Right ventricle myocardium superior (tissue), 1 donor: ENCODE measurements at places on chromosomes 13 and 19.

GRCh38 chr13:28355822-28356371 is 139.0 kb downstream of the FLT1 start:
- DNase-seq: no peak

- no peak for DNase-seq
Measured at GRCh38 chr13:109427148-109427547, 359.2 kb downstream of the IRS2 start.

- DNase-seq: no peak
Measured at GRCh38 chr13:49833402-49833801, 40.9 kb upstream of the KPNA3 start.

- DNase-seq: peak; percentile 94
Measured at GRCh38 chr19:35757231-35757748, 461 bp upstream of the HSPB6 start.

GRCh38 chr13:33099860-33100259 is 83.6 kb downstream of the KL start:
- DNase-seq: no peak

DNA sequence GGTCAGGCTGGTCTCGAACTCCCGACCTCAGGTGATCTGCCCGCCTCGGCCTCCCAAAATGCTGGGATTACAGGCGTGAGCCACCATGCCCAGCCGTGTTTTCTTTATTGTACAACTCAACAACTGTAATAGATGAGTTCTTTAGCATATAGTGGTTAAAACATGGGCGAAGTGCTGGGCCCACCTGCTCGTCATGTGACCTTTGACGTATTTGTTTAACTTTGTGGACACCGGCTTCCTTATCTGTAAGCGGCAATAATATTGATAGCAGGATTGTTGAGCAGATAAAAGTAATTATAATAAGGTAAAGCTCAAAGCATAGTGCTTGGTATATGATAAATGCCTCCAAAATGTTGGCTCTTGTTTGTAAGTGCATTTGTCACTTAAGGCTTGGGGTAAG is 460.3 kb downstream of the KLF12 start:
- DNase-seq: no peak

GRCh38 chr19:13001502-13002165 is 6.4 kb downstream of the NFIX start:
- peak; percentile 70 for DNase-seq

DNA sequence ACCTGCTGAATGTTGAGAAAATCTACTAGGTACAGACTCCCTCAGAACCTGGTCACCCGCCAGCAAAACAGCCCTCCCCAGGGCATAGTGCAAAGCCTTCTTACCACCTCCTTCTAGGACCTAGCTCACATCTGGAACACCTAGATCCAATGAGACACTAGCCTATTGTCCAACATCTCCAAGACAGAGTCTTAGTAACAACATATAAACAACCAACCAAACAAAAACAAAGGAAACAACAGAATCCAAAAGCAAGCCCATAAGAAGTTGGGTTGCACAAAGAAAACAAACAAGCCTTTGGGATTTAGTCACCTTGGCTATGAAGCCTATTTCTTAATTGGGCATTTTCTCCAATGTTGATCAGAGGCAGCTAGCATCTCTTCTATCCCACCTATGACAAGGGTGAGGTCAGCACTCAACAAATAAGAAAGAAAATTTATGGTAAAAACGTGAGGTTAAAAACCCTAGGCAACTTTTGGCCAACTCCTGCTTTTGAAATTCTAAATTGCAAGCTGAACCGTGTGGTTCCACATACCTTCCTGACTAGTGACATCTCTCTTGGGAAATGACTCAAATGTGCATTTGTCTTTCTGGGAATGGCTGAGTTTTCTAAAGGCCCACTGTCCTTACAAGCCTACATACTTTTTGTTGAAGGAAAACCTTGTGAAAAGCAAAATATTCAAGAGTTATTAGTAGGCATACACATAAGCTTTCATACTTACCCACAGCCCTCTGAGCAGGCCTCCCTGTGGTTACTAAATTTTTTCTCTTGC is 66.7 kb downstream of the FAM216B start:
- no peak for DNase-seq

GRCh38 chr19:43464134-43464775 is 1.2 kb downstream of the LYPD3 start:
- peak; percentile 89 for DNase-seq

GRCh38 chr13:78609464-78610205 is 6.3 kb upstream of the POU4F1 start:
- DNase-seq: no peak

DNA sequence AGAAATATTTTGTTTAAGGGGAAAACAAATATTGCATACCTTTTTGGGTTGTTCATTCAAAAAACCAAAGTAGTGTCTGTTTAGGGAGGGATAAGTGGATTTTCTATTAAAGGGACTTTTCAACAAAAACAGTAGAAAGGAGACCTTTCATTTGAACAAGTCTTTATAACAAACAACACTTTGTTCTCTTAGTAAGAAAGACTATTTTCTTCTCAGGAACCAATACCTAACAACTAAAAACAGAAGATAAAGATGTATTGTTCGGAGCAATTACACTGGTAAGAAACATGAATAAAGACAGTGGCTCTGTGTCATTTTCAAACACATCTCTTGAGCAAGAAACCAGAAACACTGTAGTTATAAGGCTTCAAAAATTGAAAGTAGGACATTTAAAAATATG is 1610.1 kb upstream of the PCDH20 start:
- no peak for DNase-seq

GRCh38 chr13:29893438-29893837 is 43.0 kb upstream of the UBL3 start:
- no peak for DNase-seq

- DNase-seq: no peak
Measured at GRCh38 chr19:54390942-54391577, 24.2 kb upstream of the TTYH1 start.

DNA sequence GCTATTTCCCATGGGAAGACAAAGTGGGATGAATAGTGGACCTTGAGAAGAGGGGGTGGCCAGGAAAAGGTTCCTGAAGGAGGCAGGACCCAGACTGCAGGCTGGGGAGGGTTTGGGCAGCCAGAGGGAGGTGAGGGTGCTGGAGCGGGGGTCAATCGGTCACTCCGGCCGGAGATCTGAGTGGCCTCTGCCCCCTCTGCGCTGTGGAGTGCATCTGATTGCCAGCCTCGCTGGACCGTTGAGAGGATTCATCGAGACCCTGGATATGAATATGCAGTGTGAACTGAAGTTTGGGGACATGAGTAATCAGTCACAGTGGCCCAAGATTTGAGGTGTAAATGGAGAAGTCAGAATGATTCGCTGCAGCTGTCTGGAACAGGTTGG is 5.5 kb upstream of the ZNF580 start:
- peak; percentile 42 for DNase-seq

DNA sequence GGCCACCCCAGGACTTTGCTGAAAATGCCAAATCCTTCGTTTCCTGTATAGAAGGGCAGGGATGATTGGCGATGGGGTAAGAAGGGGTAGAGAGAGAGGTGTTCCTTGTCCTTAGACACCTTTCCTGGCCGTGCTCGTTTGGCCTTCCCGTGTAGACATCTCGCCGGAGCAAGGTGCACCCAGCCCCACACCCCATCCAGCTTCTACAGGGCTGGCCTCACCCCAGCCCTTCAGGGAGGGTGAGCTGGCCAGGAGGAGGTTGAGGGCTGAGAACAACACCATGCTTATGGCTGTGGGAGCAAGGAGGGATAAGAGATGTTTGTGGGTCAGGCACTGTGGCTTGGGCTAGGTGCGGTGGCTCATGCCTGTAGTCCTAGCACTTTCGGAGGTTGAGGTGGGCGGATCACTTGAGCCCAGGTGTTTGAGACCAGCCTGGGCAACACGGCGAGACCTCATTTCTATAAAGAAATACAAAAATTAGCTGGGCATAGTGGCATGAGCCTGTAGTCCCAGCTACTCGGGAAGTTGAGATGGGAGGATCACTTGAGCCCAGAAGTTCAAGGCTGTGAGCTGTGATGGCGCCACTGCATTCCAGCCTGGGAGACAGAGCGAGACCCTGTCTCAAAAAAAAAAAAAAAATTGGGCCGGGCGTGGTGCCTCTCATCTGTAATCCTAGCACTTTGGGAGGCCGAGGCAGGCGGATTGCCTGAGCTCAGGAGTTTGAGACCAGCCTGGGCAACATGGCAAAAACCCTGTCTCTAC is 15.5 kb downstream of the SMARCA4 start:
- no peak for DNase-seq

DNA sequence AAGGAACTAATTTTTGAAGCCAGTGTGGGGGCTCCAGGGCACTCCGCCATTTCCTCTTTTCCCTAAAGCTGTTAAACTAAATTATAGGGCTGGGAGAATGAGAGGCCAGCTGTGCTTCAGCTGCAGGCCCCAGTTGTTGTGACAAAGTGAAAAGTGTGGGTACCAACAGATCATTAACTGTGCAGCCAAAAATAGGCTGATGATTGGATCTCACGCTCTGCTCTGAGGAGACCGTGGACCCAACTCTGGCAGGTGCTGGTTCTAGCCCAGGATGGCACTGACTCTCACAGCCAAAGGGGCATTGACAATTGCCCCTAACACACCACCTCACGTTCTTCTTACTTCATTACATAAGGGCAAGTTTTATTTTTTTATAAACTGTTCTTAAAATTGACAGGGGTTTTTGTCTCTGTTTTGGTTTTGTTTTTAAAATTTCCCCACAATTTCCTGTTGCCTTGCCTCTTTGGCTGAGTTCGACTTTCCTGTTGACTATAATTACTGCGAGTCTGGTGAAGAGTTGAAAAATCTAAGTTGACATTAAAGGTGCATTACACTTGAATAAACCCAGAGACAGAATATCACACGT is 391.0 kb downstream of the FGF9 start:
- DNase-seq: no peak

- DNase-seq: no peak
Measured at GRCh38 chr19:13935765-13936510, 2.3 kb downstream of the PODNL1 start.

DNA sequence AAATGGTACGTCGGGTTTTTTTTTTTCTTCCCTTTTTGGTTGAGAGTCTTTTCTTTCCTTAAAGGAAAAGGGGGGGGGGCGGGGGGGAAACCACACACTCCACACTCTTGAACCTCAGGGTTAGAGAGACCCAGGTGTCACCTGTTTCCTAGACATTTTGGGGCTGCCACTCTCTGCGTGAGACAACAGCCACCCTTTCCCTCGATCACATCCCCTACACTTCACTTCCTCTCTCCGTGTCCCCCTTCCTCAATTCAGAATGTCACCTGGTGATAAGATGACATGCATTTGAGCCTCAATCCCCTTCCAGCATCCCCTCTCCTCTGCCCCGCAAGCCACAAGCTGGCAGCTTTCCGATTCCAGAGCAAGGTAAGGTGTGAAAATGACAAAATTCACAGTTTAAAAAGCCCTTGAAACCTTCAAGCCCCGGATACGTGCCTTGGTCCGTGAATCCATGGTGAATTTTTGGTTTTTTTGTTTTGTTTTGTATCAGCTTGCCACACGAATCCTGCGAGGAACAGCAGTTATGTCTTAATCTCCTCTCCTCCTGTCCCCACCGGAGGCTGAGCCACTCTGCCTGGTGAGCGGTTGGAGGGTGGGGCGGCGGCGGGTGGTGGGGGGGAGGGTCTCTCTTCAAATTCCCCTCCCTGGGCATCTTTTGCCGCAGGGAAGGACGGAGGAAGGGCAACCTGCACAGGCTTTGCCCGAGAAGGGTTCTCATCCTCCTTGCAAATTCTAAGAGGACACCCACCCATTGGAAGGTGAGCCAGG is 4.2 kb downstream of the PTPRS start:
- no peak for DNase-seq

DNA sequence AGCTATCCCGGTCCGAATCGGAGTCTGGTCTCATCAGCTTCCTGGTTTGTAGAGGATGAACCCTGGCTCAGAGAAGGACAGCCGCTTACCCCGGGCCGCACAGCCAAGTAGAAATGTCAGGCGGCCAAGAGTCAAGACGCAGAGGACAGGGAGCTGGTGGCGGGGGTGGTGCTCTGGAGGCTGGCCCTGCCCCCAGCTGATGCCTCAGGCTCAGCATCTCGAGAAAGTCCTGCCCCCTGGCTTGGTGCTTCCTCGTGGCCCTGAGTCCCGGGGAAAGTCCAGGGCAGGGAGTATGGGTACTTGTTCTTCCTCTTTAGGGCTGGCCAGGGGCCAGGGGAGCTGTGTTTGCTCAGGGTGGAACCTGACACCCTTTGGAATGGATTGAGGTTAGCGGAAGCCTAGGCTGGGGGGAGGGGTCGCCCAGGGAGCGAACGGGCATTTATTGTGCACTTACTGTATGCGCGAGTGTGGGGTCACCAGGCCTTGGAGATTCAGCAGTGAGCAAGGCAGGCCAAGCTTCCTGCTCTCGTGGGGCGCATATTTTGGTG is 2.2 kb downstream of the TJP3 start:
- peak; percentile 89 for DNase-seq

GRCh38 chr19:55208880-55209692 is at the start of gene PTPRH:
Gene PTPRH, minus strand, starts transcription at chr19:55209501. Its CDS starts 68 bp downstream, at chr19:55209433.
- DNase-seq: no peak

- DNase-seq: no peak
Measured at GRCh38 chr13:113545931-113546516, 38.5 kb upstream of the TFDP1 start.

- DNase-seq: no peak
Measured at GRCh38 chr13:97018029-97018819, 23.9 kb upstream of the OXGR1 start.

DNA sequence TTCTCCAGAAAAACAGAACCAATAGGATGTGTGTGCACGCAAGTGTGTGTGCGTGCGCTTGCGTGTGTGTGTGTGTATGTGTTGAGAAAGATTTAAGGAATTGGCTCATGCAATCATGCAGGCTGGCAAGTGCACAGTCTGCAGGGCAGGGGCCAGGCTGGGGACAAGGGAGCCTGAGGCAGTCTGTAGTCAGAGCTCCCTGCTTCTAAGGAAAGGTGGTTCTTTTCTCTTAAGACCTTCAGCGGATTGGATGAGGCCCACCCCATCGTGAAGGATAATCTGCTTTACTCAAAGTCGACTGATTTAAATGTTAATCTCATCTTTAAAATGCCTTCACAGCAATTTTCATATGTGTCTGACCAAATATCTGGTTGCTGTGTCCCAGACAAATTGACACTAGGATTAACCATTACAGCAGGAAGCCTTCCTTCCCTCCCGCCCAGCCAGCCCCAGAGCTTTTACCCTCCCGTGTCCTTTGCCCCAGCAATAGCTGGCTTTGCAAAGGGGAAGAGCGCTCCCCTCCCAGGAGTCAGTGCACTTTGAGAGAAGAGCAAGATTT is 15.0 kb upstream of the NAXD start:
- DNase-seq: no peak

- no peak for DNase-seq
Measured at GRCh38 chr13:62119739-62120700, 704.4 kb upstream of the PCDH20 start.

DNA sequence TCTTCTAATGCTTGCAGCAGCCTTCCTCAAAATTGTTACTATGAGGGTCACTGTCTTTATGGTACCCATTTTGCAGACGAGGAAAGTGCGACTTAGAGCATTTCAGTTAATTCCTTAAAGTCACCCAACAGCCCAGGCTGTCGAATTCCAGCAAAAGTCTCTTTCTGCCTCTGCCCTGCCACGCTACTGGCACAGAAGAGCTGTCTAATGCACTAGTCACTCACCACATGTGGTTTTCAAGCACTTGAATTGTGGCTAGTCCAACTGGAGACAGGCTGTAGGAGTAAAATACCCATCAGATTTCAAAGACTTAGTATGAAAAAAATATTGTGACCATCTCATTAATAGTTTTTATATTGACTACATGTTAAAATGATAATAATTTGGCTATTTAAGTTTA is 1.7 kb downstream of the FPR1 start:
- DNase-seq: no peak

GRCh38 chr13:38693168-38693567 is 6.3 kb downstream of the FREM2 start:
- DNase-seq: no peak

GRCh38 chr13:67792151-67792676 is 562.1 kb upstream of the PCDH9 start:
- no peak for DNase-seq
